ENCODE measurements at places on chromosomes 5 and 9.

DNA sequence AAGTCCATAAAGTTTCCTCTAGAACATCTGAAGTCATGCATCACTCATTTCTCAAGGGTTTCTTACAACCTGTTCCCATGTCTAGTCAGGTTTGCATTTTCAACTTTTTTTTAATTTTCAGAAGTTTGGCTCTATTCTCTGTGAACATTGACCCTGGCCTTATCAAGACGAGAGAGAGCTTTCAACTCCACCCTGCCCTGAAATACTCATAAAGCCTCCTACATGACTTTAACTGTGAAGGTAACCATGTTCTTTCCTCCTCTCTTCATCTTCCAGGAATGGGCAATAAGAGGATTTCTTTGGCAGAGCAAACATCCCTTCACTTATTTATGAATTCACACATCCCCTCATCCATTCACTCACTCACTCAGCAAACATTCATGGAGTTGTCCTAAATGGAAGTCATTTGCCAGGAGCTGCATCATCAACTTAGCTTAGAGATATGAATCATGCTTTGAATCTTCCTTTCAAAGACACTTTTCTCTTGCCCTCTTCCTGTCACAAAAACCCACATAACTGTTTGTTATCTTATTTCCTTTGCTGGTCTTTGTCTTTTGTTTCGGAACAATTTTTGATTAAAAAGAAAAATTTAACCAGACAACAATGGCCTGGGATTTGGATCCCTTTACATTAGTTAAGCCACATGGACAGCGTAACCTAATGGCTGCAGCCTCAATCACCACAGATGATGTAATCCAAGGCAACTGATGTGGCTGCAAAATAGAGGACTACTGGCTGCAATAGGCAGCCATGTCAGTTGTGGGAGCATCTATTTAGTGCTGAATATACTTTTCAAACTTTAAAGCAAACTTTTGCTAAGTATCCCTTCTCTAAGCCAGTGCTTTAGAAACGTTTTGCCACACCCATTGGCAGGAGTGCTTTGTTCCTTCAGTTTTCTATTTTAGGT, 43.0 kb upstream of the GNAQ start:
- peak; percentile 37 for DNase-seq

DNA sequence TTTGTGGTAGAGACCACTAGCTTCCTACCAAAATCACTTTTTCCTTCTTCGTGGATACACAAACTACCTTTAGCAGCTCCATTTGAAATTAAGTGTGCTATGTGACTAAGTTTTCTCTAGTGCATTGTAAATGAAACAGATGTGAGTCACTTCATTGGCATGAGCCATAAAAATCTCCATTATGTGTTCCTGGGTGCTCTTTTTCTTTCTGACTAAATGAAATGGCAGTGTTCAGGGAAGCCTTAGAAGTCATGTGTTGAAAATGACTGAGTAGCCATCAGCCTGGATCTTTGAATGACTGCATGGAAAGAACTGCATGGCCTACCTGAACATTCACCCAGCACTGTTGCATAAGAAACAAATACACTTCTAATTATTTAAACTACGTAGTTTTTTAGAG, 107.9 kb downstream of the NDUFAF2 start:
- no peak for DNase-seq

- DNase-seq = peak; percentile 12
These were observed 8.5 kb downstream of the SNAPC3 start for GRCh38 chr9:15430920-15431844.

- DNase-seq = no peak
These were observed 123.9 kb upstream of the SLIT3 start for GRCh38 chr5:169424670-169425378.

GRCh38 chr9:9912459-9912858, 700.3 kb downstream of the PTPRD start:
- no peak for DNase-seq

DNA sequence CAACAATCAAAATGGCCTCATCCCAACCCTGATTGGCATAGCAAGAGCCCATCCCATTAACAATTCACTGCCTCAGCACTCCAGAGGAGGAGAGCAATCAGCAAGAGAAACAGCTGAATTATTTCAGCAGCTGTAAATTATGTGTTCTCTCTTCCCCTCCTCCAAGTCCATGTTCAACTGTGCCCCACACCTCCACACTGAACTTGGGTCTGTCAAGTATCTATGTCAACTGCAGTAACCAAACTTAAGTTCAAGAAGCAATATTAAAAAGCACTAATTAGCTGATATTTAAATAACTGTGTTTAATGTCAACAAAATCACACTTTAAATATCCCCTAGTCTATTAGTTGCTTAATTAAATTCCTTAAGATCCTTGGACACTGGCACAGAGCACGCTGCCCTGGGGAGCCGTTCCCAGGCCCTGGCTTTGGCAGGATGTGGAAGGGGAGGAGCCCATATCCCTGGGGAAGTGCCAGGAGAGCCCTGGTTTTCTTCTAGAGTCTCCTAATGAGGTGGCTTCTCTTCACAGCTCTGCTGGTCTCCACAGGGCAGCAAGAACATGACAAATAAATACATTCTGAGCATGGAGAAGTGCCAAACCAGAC, 50.6 kb downstream of the SIL1 start:
- no peak for DNase-seq

DNA sequence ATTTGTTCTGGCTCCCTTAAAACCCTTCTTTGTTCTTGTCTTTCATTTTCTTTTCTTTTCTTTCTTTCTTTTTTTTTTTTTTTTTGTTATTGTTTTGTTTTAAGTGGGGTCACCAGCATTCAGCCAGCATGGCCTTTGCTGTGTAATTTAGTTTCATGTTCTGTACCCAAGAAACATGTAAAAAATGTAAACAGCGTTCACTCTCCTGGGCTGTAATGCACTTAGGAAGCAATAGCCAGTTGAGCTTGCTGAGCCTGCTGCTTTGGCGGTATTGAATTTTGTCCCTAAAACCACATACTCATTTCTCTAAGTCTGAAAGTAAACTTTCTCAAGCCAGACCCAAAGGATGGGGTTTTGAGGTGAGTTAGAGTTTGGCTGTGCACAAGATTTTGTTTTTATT, 158.6 kb downstream of the PAPPA start:
- DNase-seq = no peak

DNA sequence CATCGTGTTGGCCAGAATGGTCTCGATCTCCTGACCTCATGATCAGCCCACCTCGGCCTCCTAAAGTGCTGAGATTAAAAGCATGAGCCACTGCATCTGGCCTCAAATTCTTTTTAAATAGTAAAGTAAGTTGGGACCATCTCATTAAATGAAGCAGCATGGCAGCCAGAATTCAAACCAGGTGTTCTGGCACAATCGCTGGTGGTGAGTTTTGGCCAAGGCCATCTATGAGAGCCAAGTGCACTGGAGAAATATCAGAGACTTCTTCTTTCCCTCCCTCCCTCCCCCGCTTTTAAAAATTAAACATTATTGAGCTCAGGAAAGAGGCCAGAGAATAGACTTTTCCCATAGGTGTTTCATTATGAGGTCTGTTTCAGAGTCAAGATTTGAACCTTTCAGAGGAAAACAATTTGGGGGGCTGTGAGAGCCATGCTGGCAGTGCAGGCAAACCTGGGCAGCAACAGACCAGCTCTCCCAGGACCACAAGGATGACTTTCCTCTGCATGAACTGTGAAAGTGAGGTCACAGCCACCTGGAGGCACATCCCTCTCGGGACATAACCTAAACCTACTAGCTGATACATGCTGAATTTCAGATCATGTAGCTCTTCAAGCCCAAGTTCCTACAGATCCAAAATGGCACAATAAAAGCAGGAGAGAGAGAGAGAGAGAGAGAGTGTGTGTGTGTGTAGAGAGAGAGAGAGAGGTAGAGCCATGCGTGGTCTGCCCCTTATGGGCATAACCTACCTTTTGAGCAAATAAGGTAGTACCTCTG, 94.6 kb upstream of the DMRT1 start:
- no peak for DNase-seq

DNA sequence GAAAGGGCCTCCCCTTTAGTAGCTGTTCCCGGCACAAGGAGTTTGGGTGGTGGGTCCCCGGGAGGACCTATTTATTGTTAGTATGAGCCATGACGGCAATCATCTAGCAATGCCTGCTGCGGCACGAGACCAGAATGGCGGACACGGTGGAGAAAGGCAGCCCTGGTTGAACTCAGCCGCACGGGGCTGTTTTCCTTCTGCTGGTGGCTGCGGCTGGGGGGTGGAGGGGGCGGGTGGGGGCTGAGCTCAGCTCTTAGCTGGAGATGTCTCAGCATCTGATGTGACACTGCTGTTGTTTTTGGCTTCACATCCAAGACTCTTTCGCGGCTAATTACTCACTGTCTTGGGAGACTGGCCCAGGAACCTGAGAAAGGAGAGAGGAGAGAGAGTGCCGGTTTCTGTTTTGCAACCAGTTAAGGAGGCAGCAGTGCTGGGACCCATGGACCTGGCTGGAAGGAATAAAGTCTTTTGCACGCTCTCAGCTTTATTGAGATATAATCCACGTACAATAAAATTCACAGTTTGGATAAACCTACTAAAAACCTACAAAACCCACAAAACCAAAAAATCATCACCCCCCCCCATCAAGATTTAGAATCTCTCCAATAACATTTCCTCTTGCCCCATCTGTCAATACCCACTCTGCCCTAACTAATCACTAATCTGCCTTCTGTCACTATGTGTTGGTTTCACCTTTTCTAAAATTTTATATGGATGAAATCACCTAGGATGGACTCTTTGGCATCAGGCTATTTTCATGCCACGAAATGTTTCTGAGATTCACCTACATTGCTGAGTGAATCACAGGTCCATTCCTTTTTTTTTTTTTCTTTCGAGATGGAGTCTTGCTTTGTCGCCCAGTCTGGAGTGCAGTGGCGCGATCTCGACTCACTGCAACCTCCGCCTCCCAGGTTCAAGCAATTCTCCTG, 81.8 kb upstream of the NEURL1B start:
- no peak for DNase-seq

GRCh38 chr5:149795360-149795759, 65.2 kb downstream of the PPARGC1B start:
- no peak for DNase-seq

GRCh38 chr5:98307811-98308210, 465.7 kb upstream of the RGMB start:
- DNase-seq = no peak

GRCh38 chr5:67006500-67006848, 190.1 kb downstream of the CD180 start:
- no peak for DNase-seq

DNA sequence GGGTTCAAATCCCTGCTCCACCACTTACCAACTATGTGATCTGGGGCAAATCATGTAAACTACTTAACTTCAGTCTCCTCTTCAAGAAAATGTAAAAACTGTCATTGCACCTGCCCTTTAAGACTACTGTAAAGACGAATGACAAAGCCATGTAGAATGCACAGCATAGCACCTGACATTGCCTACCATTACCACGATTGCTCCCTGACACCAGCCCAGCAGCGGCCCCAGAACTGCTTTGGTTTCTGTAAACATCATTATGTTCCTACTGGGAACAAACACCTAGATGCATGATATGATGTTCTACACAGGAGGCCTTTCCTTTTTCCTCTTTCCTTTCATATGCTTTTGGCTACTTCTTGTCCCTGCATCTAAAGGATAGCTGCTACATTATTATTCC, 23.1 kb upstream of the PLPP6 start:
- no peak for DNase-seq

DNA sequence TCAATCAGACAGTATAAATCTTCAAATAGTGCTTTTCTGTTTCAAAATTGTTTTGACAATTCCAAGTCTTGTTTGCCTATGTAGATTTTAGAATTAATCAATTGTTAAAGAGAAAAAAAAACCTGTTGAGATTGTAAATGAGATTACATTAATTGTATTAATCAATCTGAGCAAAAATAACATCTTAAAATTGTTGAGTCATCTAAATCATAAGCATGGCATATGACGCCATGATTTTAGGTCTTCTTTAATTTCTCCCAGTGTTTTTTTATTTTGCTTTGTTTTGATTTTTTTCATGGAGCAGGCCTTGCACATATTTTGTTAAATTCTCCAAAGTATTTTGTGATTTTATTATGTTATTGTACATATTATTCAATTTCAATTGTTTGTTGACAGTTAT, 988.0 kb upstream of the SEMA6A start:
- DNase-seq = no peak

GRCh38 chr5:119570910-119571309, 58.4 kb upstream of the FAM170A start:
- DNase-seq = no peak

DNA sequence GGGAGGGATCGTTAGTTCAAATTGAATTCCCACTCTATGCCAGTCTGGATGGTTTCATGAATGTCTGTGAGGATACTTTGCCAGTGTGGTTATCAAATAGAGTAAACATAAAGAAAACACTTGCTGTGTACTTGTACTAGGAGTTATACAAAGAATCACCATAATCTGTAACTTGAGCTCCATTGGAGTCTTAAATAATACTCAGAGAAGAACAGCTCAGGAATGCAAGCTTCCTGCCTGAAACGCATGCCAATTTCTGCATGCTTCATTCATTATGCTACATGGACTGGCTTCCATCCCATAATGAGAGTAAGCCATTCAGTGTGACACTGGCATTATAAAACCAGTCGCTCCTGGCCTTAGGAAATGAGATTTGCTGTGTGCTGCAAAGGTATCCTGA, 351.4 kb downstream of the SEMA5A start:
- no peak for DNase-seq

GRCh38 chr5:150500328-150500841, 7.5 kb upstream of the NDST1 start:
- DNase-seq = no peak
